ENCODE measurements at places on chromosomes 7 and 10. TPM values are rescaled to one million over a fixed set of nuclear protein-coding genes. Genes with fewer than 3 reads are reported as not detected.
A peak's percentile ranks its signal among the peaks of the same experiment; 100 is the strongest.

GRCh38 chr10:119131512-119132240 is 27.8 kb downstream of the DENND10 start:
- H3K36me3 ChIP-seq: peaks cover 75% of the 10 kb centered on the region
- peaks cover 28% of the 10 kb centered on the region for H3K4me1 ChIP-seq
- no peak for DNase-seq
- H3K27me3 ChIP-seq: no peaks in the 10 kb centered on the region

Gene AFAP1L2
- 20.3 TPM for total RNA-seq

DNA sequence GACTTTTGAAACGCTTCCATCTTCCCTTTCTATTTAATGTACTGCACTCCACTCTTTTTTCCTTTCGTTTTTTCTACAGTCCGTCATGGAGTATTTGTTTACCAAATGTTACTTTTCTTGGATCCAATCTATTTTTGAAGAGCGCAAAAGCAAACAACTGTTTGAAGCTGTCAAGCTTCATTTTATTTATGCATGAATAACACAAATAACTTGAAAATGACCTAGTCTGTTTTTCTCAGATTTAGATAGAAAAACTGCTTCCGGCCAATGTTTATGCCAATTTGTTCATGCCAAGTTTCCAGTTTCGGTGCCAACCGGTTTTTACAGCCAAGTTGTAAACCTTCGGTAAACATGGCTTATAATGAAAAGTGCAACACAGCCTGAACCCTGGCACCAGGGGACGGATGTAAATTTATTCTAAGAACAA is 150.9 kb upstream of the KLF6 start:
- peaks cover 20% of the 10 kb centered on the region for H3K4me1 ChIP-seq
- peak overlapping the region; percentile 34 for H3K4me3 ChIP-seq
- no peak for DNase-seq
- no peaks in the 10 kb centered on the region for H3K27me3 ChIP-seq
- H3K27ac ChIP-seq: peak overlapping the region; percentile 66
- no peaks in the 10 kb centered on the region for H3K36me3 ChIP-seq

Gene LOXL4
- total RNA-seq: 19.4 TPM

- no peak overlapping the region for H3K4me3 ChIP-seq
- peaks cover 43% of the 10 kb centered on the region for H3K36me3 ChIP-seq
- peak overlapping the region; percentile 35 for H3K27ac ChIP-seq
- DNase-seq: no peak
- no peaks in the 10 kb centered on the region for H3K27me3 ChIP-seq
Observed at GRCh38 chr7:150373049-150373801, 4.6 kb downstream of the REPIN1 start.

GRCh38 chr7:6165075-6165474 is 107.3 kb downstream of the CYTH3 start:
- H3K4me3 ChIP-seq: no peak overlapping the region
- H3K36me3 ChIP-seq: peaks cover 36% of the 10 kb centered on the region
- H3K27me3 ChIP-seq: no peaks in the 10 kb centered on the region
- H3K4me1 ChIP-seq: peaks cover 35% of the 10 kb centered on the region

DNA sequence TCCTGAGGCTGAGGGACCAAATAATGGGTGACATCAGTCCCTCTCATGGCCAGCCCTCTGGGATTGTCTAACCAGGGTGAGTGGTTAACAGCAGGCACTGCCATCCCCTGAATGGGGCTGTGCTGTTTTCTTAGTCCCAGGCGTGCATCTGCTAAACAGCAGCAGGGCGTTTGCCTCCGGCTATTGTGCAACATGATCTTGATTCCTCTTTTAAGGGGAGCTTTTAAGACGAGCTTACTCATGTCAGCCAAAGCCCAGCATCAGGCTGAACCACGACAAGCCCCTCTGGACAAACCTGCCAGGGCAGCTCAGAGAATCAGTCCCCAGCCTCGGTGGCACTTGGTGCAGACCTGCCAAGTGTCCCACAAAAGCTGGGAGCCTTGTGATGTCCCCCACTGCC is 16.2 kb upstream of the IGFBP3 start:
- H3K4me1 ChIP-seq: no peaks in the 10 kb centered on the region
- no peaks in the 10 kb centered on the region for H3K27me3 ChIP-seq
- no peak overlapping the region for H3K4me3 ChIP-seq

DNA sequence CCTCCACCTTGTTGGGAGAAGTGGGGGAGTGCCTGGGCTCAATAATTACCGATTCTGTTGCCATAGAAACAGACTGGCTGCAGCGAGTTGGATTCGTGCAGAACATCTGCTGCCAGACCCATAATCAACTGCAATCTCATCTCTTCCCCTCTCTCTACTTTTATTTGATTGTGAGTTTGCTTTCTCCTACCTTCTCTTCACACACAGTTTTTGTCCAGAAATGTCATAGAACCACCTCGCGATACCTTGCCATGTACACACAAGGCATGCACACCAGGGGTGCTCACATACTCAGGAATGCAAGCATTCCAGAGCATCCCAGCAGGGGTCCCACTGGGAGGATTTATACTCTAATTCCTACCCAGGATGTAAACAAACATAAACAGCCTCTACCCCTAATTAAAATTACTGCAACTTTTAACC is 262.2 kb upstream of the AOAH start:
- no peak for DNase-seq
- no peaks in the 10 kb centered on the region for H3K27me3 ChIP-seq
- H3K27ac ChIP-seq: no peak overlapping the region
- H3K36me3 ChIP-seq: no peaks in the 10 kb centered on the region
- H3K4me1 ChIP-seq: peaks cover 53% of the 10 kb centered on the region
- H3K4me3 ChIP-seq: no peak overlapping the region

- H3K36me3 ChIP-seq: no peaks in the 10 kb centered on the region
- no peaks in the 10 kb centered on the region for H3K27me3 ChIP-seq
- H3K4me1 ChIP-seq: no peaks in the 10 kb centered on the region
Observed at GRCh38 chr10:98920360-98920759, 315.3 kb downstream of the HPSE2 start.

Measured in esophagus muscularis mucosa (tissue), 4 donors.